ENCODE measurements at places on chromosomes 7 and 10.

DNA sequence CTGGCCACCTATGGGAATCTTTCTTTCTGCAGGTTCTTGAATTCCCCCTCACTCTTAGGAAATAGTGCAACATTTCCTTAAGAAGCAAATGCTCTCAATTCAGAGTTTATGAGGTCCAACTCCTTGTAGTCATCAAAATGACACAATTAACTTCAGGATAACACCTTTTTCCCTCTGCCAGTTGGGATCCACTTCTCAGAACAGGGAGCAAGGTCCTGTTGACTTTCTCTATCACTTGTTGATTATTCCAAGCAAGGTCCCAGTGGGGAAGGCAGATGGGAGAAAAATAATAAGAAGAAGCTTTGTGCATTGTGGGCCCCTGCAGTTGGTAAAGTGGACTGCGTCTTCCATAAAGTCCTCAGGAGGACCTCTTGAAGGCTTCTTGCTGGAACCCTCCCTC is 315.6 kb upstream of the NPSR1 start:
- DNase-seq = no peak

GRCh38 chr7:117188376-117188775 is 134.5 kb downstream of the WNT2 start:
- no peak for DNase-seq

DNA sequence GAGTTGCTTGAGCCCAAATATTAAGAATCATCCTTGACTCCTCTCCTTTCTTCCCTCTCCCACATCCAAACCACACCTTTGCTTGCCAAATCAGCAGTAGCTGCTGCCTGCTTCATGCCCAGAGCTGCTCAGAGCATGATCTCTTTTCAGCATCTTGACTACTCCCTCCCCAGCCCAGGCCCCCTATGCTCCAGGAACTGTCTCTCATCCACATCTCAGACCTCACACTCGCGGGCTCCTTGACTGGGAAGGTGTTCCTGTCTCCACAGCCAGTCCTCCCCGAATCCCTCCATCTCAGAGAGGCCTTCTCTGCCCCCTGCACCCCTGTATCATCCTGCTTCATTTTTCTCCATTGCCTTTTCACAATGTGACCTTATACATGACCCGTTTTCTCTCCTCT is 157.0 kb downstream of the DNAJB6 start:
- DNase-seq = no peak

- DNase-seq = no peak
These were observed 602.9 kb downstream of the IPMK start for GRCh38 chr10:57664815-57665214.

DNA sequence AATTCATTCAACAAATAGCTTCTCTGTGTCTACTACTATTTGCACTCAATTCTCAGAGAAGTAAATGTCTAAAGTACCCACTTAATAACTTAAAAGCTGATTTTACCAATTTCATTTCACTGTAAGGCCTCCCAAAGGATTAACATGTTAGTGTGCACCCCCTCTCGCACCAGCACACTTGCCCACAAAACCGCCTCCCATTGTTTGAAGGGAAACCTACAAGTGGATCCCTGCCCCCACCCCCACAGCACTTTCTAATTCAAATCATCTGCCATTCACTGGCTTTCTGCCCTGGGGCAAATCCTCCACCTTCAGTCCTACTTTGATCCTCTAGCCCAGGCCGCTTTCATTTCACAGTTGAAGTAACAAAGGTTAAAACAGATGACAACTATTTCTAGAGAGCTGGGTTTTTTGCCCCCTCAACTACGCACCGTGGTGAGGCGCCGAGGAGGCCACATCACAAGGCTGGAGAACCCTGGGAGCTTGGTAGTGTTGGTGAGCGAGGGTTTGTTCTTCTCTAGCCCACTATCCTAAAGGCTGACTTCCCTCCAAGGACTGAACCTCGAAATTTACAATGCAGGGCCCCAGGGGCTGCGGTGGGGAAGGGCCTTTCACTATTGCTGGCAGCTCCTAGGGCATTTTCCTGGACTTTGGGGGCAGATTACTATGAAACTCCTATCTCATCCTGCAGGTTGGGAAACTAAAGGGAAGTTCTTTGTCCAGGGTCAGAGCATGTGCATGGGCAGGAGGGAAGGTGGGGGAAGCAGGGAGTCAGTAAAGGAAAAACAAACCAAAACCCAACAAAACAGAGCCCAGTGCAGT is 517.4 kb upstream of the ZMIZ1 start:
- no peak for DNase-seq

DNA sequence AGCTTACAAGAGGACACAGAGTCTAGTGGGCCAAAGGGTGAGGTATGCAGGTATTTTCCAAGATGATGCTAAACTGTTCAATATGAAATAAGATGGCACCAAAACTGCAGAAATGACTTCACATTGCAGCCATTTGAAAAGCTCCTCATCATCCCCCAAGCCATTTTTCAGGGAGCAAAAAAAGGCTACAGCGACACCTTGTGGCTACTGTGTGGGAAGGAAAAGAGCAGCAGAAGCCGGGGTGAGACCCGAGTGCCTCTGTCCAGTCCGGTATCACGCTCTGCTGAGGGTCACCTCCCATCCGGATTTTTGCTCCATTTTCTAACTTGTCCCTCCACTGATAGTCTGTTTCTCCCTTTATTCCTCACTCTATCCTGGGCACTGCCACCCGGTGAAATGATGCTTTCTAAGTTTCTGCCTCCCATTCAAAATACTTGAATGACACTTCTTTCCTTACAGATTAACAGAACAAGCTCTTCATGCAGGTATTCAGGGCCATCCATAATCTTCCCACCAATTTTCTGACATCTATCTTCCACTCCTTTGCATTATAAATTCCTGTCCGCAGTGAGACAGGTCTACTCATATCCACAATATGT is 220.2 kb downstream of the DGKI start:
- DNase-seq = peak; percentile 41

DNA sequence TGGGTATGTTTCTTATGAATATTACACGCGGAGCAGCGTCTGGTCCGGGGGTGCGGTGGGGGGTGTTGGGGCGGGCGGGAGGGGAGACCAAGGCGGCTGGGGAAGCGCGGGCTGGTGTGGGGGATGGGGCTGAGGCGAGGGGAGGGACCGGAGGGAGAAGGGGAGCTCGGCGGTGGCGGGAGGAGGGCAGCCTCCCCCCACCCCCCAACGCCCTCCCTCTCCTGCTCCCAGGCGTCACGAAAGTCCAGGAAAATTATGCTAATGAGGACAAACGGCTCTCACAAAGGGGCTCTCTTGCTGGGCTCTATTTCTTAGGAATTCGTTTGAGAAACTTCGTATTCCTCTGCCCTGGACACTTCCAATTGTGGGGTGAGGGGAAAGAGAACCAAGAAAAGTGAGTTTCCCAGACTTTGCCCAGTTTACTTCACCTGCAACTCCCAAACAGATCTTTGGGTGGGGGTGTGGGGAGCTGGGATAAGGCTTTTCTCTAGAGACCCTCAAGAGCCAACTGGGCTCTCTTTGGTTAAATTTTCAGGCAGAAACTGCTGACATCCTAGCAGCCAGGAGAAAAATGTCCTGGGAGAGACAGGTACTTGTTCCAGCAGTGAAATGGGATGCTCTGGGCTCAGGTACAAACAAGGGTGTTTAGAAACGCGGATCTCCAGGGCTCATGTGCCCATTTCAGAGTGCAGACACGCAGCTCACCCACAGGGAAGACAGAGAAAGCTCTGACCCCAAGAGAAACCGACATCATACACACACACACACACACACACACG is 11.7 kb upstream of the HOXA2 start:
- peak; percentile 64 for DNase-seq

DNA sequence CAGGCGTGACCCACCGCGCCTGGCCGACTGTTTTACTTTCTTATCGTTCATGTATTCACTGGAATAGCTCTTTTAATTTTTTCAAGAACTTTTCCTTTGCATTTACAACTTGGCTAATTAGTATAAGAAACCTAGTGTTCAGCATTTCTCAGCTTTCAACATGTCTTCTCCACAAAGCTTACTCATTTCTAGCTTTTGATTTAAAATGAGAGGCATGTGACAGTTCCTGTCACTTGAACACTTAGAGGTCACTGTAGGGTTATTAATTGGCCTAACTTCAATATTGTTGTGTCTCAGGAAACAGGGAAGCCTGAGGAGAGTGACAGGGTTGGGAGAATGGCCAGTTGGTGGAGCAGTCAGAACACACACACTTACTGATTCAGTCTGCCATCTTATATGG is 125.1 kb upstream of the GPR22 start:
- no peak for DNase-seq

DNA sequence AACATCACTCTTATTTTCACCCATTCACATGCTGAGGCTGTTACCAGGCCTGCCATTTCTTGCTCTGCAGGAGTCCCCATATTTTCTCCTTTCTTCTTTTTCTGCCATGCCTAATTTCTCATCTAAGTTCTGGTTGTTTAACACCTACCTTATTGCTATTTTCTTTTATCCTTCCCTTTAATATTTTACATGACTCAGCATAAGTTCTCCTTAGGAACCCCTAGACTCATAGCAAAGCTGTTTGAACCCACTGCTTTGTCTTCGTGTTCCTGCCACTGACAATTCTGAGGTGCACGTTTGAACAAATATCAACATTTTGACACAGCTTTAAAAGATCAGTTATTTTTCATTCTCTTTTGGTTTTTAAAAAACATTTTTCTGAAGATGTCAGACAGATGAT is 98.2 kb downstream of the KIF20B start:
- no peak for DNase-seq

- DNase-seq = no peak
These were observed 42.5 kb upstream of the ZNF438 start for GRCh38 chr10:31073996-31074721.

- DNase-seq = no peak
These were observed 173.0 kb downstream of the SKAP2 start for GRCh38 chr7:26691406-26691805.

GRCh38 chr7:12820777-12821176 is 133.3 kb downstream of the ARL4A start:
- no peak for DNase-seq

- DNase-seq = no peak
These were observed 22.7 kb upstream of the TRUB1 start for GRCh38 chr10:114915294-114915693.

GRCh38 chr10:128843972-128844371 is 623.1 kb upstream of the MGMT start:
- DNase-seq = no peak

- no peak for DNase-seq
These were observed 115.6 kb downstream of the CDK6 start for GRCh38 chr7:92720604-92721350.

DNA sequence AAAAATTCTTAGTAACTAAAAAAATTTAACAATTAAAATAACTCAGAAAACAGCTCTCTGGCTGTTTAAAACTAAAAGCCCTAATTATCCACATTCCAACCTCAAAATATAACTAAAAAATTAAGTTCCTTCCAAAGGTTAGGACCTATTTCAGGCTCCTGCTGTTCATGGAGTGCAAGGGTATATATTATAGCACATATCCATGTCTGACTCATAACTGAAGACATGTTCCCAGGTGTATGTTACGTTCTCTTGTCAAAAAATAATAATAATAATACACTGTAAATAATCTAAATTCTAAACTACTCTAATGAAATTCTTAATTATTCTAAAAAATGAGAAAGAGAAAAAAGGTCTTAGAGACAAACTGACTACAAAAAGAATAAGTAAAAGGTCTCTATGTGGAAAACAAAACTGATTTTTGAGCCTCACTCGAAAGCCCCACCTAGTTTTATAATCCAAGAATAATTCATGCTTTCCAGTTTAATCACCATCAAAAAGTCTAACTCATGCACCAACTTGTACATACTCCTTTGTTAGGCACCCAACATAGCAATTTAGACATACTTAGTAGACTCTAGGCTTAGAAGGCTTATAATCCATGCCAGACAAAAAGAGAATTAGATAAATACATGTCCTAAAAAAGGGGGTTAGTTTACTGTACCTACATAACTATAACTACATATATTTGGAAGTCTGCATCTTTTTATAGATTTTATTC is 171.4 kb downstream of the KMT2E start:
- DNase-seq = no peak

- DNase-seq = no peak
These were observed 41.4 kb upstream of the MPP7 start for GRCh38 chr10:28343987-28344895.

DNA sequence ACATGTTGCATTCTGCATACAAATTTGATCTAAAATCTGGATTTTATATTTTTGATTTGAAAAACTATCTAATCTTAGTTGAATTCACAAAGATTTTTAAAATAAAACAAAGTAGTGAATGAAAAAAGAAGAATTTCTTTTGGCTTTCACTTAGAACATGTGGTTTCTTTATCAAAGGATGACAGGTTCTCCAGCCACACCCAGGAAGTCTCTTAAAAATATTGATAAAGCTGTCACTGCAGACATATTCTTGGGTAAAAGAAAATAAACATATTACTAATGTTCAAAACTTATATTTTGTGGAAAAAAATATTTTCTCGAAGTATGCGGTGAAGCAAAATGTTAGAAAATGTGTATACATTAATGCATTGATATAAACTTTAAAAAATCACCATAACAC is 44.3 kb downstream of the ARL4A start:
- DNase-seq = no peak

DNA sequence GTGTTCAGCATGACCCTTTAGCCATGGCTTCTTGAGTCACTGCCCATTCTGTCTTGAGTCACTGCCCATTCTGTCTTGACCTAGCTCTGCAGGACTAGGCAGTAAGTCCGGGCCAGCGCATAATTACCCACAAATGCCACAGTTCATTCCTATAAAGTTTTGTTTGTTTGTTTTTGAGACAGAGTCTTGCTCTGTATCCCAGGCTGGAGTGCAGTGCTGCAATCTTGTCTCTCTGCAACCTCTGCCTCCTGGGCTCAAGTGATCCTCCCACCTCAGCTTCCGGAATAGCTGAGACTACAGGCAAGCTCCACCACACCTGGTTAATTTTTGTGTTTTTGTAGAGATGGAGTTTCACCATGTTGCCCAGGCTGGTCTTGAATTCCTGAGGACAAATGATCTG is 32.7 kb upstream of the TARP start:
- DNase-seq = no peak

DNA sequence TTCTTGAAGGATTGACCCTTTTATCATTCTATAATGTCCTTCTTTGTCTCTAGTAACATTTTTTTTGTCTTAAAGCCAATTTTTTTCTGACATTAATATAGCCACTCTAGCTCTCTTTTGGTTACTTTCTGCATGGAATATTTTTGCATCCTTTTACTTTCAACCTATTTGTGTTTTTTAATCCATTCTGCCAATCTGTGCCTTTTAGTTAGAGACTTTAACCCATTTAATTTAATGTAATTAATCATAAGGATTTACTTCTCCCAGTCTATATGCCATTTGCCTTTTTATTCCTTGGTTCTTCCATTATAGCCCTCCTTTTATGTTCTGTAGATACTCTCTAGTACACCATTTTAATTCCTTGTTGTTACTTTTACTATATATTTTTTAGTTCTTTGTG is 32.7 kb upstream of the RABGEF1 start:
- no peak for DNase-seq

- no peak for DNase-seq
These were observed 143.5 kb downstream of the ZMYND11 start for GRCh38 chr10:278707-279106.
